ENCODE measurements at places on chromosomes 7 and 10.

DNA sequence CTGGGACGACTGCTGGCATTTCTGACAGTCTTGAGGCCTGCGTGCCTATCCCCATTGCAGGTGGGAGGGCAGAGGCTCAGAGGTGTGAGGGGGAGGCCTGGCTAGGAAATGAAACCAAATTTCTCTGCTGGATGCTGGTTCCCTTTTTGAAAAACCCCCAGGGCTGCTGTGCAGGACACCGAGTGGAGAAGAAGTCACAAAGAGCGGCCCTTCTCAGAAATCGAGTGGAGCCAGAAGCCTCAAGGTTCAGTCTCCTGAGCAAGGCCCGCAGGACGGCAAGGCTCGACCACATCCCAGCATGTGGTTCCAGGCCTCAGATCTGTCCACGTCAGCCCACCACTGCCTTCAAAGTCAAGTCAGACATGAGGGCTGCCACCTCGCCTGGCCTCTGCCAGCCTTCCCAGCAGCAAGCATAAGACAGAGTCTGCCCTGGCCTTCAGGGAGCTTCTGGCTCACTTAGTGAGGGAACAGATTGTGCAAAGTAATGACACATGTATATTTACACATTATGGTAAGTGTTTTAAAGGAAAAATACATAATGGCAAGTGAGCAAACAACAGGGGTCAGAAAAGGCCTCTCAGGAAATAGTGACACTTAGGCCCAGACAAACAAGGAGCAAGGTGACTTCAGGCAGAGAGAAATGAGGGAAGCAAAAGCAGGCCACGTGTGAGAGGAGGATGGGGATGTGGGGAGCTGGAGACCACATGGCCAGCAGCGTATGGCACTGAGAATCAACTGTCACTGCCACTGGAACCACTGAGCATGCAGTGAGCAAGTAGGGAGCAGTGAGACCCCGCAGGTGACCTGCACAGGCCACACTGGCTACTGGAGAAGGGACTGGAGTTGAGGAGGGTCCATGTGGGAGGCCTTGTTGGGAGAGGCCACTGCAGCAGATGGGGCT lies 86.7 kb downstream of the ARHGAP22 start:
- no peak for DNase-seq

DNA sequence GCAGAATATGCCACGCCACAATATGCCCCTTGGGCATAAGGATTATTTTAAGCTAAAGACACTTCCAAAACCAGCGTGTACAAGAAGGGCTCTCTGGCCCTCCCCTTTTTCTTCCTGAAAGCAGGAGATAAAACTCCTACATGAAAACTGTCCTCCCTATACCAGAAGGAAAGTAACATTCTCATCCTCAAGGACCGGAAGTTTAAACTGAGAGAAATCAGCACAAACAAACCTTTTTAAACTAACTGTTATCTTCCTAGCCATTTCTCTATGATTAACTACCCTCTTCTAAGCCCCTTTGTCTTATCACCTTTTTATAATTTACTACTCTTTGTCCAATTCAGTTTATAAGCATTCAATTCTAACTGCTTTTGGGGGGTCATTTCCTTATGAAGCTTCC lies 16.4 kb upstream of the RAPGEF5 start:
- no peak for DNase-seq

DNA sequence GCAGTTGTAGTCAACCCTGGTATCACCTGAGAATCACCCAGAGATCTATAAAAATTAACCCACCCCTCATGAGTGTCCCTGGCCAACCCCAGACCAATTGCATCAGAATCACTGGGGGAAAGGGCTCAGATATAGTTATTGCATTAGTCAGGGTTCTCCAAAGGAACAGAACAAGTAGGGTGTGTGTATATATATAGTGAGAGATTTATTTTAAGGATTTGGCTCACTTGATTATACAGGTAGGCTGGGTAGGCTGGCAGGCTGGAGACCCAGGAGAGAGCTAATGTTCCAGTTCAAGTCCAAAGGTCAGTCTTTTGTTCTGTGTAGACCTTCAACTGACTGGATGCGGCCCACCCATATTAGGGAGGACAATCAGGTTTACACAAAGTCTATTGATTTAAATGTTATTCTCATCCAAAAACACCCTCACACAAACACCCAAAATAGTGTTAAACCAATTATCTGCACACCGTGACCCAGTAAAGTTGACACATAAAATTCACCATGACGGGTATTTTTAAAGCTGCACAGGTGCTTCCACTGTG lies 372.9 kb upstream of the NFE2L3 start:
- DNase-seq, result no peak

- no peak for DNase-seq
Observed at GRCh38 chr7:55067748-55068147, 48.9 kb downstream of the EGFR start.

- DNase-seq, result no peak
Observed at GRCh38 chr10:132459301-132460003, 62.5 kb downstream of the PWWP2B start.

GRCh38 chr7:33423646-33424020 lies 294.3 kb downstream of the BBS9 start:
- no peak for DNase-seq

DNA sequence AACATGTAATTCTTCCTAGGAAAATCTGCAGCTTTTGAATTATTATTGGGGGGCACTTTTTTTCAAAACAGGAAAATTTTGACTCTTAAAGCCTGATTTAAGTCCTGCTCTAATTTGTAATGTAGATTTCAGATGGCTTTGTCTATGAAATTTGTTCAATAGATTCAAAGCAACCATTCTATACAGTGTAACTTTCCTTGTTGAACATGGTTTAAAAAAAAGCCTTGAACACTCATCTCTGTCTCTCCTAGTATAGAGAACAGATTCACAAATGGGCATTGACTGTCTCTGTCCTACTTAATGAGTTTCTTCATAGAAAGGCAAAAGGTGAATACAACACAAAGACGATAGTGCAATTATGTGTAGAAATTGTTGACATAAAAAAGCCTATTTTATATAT lies 269.4 kb upstream of the ETV1 start:
- DNase-seq, result no peak

GRCh38 chr7:95476072-95476847 lies 9.5 kb upstream of the ASB4 start:
- DNase-seq, result no peak

DNA sequence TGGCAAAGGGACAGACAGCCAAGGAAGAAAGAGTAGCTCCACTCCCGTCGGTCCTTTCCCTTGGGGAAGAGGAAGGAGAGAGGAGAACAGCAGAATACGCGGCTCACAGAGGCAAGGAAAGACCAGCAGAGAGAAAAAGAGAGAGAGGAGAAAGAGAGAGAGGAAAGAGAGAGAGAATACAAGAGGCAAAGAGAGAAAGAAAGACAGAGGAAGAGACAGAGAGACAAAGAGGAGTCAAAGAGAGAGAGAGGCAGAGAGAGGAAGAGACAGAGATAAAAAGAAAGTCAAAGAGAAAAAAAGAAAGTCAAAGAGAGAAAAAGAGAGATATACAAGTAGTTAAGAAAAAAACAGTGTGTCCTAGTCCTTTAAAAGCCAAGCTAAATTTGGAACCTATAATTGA lies 23.4 kb upstream of the CHST3 start:
- DNase-seq, result no peak

DNA sequence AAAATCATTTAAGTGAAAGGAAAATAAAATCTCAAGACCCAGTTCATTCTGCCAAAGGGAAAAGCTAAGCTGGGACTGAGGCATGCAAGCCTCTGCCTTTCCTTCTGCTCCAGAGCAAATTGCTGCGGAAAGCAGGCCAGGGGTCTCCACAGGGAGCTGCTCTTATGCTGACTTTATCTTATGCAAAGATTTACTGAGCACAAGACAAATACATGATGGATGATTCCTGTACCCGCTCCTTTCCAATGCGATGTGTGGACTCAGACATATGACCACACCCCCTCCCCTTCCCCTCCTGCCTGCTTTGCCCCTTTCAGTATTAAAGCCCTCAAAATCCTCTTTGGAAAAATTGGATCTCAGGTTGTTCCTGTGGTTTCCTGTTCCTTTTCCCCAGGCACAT lies 74.2 kb upstream of the INSIG1 start:
- no peak for DNase-seq

DNA sequence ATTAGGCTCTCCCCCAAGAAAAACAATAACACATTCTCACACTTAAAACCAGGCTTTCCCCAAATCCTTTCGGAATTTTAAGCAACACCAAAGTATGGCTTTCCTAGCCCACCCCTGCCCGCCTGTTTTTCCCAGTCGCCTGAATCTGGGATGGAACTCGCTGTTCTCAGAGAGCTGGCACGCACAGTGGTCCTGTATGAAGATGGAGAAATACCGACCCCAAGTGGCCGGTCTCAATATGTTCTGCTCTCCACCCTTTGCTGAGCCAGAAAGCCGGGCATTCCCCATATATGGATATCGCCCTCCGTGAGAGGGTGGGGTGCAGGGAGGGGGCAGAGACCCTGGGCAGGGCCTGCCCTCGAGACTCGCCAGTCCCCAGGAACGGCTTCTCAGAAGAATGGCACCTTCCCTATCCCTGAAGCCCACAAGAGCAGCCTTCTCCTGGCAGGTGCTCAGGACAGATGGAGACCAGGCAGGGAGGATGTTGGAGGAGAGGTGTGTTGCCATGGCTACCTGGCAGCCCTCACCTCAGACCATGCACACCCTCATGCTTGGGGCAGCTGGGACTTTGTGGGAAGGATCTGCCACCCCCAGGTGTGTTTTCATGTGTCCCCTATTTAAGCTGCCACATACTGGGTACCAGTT lies 3.4 kb downstream of the TACR2 start:
- no peak for DNase-seq

DNA sequence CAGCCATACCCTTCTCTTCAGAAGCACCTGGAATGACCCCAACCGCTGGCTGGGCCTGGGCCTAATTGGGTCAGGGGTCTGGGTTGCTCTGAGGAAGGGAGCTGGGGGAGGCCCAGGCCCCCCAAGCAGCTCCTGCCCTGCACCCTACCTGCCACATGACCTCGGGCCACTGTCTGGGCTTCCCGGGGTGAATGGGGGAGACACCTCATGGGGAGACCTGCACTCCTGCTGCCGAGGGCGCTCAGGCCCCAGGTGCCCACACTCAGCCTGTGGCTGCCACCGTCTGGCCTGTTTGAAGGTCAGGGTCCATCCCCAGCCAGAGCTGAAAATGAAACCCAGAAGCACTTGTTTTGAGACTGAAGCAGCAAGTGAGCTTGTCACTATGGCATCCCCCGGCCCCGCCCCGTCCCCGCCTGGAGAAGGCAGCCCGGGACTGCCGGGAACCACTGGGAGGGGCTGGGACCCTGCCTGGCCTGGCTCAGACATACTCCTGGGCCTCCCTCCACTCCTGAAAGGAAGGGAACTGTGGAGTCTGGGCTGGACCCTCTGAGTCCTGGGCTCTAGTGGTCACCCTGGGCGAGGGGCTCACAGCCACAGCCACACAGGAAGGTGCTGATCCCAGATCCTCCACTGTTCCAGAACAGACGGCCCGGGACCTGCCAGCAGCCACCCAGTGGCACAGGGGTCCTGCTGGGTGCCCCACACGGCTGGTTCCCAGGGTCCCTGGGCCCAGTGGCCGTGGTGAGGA lies 7.4 kb upstream of the MICALL2 start:
- DNase-seq, result no peak

GRCh38 chr7:132154248-132154647 lies 422.0 kb downstream of the PLXNA4 start:
- no peak for DNase-seq

DNA sequence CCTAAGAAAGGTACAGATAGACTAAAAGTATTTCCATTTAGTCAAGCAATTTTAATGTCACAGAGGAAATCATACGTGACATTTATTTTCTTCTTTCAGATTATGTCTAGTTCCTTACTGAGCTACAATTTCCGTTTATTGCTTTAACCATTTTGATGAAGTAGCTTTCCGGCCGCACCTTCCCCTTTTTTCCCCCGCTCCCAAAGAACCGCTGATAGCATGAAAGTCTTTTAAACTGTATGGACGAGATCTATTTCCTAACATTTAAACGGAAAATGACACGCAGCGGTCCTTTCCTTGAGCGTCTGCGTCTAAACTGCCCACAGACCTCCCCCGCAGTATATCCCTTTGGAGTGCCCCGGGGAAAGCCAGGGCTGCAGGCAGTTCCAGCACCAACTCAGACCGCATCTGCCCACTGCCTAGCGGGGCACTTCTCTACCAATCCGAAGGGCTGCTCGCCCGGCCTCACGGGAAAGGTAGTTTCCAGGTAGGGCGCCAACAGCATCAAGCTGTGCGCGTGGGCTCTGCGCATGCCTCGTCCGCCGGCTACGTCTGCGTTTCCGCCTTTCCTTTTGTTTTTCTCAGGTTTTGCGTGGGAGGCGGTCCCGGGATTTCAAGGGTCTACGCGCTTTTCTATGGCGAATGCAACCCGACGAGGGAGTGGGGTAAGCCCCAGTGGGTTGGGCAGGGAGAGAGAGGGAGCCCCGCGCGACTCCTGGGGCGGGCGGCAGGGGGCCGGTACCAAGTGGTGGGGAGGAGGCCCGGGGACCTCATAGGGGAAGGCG lies at the start of gene ZNF33A:
ZNF33A (plus strand) TSS at position 557 of the 785 bp plus-strand sequence. CDS start 1,667 bp downstream, outside the sequence.
- DNase-seq, result peak; percentile 77

DNA sequence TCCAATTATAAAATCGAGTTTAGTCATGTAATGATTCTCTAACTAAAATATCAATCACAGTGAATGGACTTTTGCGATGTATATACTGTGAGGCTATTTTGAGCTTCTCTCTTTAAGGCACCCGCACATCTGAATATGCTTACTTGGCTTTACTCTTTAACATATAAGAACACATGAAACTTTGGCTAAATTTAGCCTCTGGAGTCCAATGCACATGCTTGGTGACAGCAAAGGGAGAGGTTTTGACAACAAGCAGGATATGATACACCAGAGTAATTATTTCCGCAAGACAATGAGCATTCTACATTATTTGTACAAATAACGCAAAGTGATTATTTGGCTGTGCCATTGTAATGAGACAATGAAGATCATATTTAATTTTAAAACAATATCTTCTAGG lies 72.4 kb downstream of the ARID5B start:
- no peak for DNase-seq

DNA sequence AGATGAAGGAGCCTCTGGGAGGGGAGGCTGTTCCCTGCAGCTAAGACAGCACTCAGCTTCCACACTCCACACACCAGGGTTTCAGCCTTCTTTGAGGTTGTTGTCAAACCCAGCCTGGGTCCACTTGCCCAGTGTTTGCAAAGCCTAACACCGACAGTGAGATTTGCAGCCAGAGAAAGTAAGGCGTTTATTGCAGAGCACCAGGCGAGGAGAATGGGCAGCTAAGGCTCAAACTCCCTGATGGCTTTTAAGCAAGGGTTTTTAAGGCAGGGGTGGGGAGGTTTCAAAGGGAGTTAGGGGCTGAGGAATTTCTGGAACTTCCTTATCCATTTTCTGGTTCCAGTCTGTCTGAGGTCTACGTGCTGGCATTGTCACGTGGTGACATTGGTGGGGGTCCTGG lies 4.7 kb upstream of the ZNF775 start:
- DNase-seq, result no peak

DNA sequence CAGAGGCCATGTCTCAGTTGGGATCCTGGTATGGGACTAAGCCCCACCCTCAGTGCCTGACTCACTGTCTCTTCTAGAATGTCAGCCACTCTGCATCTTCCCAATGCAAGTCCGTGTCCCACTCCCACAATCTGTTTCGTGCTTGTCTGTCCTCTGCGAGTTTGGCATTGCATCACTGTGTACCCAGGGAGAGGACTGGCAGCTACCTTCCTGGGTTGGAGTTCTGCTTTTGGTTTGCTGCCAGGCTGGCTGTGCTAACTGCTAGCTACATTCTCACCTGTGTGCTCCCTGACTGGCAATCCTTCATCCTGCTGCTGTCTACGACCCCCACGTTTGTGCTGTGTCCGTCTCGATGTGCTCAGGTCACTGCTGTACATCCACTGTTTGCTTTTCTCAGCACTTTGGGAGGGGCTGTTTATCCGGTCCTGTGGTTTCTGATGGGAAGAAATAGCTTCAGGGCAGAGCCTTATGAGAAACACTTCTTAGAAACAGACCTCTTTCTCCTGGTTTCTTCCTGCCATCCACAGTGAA lies 56.0 kb upstream of the GLI3 start:
- no peak for DNase-seq

Measured in stimulated activated CD4-positive, alpha-beta T cell treated with anti-CD3 and anti-CD28 coated beads, TNF-alpha, amount 100 ng/mL, for 48 hours (primary cell).